ENCODE measurements at places on chromosomes 3 and 15. TPM values are rescaled to one million over a fixed set of nuclear protein-coding genes. Genes with fewer than 3 reads are reported as not detected.

CNTN4 gene
- 1.2 TPM for total RNA-seq

CACNA2D2 gene
- 2.3 TPM for total RNA-seq

LNP1 gene
- 4.2 TPM for total RNA-seq

GUCA1C gene
- total RNA-seq: 5.8 TPM

CPLX3 gene
- total RNA-seq: 1.2 TPM

CIP2A gene
- 1.6 TPM for total RNA-seq

FEZF2 gene
- not detected for total RNA-seq
